Ascending aorta (tissue), 2 donors: ENCODE measurements at places on chromosomes 7 and 10.

- H3K4me1 ChIP-seq = no peaks in the 10 kb centered on the region
- H3K27me3 ChIP-seq = no peaks in the 10 kb centered on the region
- no peak overlapping the region for H3K4me3 ChIP-seq
- H3K27ac ChIP-seq = no peak overlapping the region
- no peaks in the 10 kb centered on the region for H3K36me3 ChIP-seq
These were observed 236.1 kb upstream of the BMPER start for GRCh38 chr7:33669251-33669670.

DNA sequence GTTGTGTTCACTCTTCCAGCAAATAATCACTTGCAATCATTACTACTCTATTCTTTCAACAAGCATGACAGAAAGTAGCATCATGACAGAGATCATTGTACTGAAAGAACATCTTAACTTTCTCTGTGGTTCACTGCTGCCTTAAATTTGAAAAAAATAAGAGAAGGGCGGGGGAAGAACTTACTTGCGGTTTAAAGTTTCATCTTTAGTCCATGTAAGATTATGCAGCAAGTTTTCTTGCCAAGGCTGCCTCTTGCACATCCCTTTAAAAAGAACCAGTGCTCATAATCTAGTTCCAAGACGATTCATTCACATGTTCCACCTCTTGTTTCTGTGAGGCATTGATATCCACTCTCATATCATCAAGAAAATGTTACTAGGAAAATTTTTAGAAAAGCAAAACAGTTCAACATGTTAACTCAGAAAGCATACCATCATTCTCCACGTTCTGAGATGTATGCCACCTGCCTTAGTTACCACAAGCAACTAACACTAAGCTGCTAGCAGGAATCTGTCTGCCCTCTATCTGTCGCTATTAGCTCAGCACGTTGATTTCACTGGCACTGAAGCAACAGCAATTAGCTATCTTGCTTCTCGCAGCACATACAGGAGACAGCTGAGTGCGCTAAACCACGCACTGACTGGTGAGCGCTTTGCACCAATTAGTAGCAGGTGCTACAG is at the start of gene PCDH15:
PCDH15 (minus strand) TSS at position 491 of the 681 bp plus-strand sequence. CDS start 136,969 bp downstream, outside the sequence.
- H3K27me3 ChIP-seq = no peaks in the 10 kb centered on the region
- H3K27ac ChIP-seq = no peak within 1 kb of the TSS
- no peak within 1 kb of the TSS for H3K4me3 ChIP-seq
- H3K4me1 ChIP-seq = no peaks in the 10 kb centered on the region
- no peak for DNase-seq

DNA sequence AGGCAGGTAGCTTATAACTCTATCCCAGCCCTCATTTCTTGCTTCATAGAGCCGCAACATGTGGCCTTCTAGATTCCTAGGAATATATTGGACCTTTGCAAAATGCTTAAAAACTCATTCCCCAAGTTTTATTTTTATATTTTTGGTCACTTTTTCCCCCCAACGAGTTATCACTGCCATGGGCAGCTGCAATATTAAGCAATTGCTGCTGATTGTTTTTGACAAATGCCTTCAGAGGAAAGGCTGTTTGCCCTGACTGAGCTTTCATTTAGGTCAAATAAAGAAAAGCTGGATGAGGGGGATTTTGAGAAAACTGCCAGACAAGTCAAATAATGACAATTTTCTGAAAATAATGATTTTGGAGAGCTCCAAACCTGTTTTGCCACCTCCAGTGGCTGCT is 976.9 kb upstream of the MBL2 start:
- no peaks in the 10 kb centered on the region for H3K27me3 ChIP-seq
- no peaks in the 10 kb centered on the region for H3K36me3 ChIP-seq
- no peak overlapping the region for H3K27ac ChIP-seq
- no peak overlapping the region for H3K4me3 ChIP-seq
- no peaks in the 10 kb centered on the region for H3K4me1 ChIP-seq
- DNase-seq = no peak

GRCh38 chr7:17774248-17774647 is 166.0 kb downstream of the SNX13 start:
- no peak overlapping the region for H3K27ac ChIP-seq
- H3K4me1 ChIP-seq = no peaks in the 10 kb centered on the region
- no peak overlapping the region for H3K4me3 ChIP-seq
- DNase-seq = no peak
- no peaks in the 10 kb centered on the region for H3K36me3 ChIP-seq

- no peaks in the 10 kb centered on the region for H3K36me3 ChIP-seq
- DNase-seq = no peak
- H3K27me3 ChIP-seq = no peaks in the 10 kb centered on the region
- H3K4me3 ChIP-seq = no peak overlapping the region
These were observed 199.5 kb downstream of the GPAM start for GRCh38 chr10:111984057-111984456.

GRCh38 chr10:124896751-124897150 is 45.2 kb upstream of the ZRANB1 start:
- no peak overlapping the region for H3K4me3 ChIP-seq
- H3K27ac ChIP-seq = no peak overlapping the region
- no peak for DNase-seq
- H3K36me3 ChIP-seq = no peaks in the 10 kb centered on the region
- no peaks in the 10 kb centered on the region for H3K4me1 ChIP-seq
- H3K27me3 ChIP-seq = no peaks in the 10 kb centered on the region

DNA sequence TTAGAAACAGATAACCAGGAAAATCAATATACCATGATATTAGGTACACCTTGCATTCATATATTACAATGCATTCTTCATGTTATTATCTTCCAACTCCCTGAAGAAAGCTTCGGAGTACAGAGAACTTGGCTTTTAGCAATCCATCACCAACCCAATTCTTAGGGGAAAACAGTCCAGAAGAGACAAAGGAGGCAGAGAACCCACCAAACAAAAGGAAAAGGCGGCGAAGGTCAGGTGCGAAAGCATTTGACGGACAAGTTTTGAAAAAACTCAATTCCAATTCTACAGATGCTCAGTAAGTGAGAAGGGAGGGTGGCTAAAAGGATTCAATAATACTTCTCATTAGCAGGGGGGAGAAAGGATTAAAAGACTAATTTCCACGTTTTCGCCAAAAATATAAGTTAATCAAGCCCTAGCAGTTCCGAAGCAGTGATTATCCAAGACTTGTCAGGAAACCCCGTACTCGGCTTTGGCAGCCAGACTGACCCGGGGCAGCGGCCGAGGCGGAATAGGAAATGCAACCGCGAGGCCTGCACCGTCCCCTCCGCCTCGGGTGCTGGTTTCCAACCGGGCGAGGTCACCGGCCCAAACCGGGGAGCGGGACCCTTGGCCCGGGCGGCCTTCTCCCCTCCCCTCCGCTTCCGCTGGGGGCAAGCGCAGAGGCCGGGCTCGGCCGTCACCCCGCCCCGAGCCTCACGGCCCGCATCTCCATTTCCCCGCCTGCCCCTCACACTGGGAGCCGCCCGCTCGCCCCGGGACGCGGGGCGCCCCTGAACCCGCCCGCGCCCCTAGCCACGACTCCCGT is 747 bp downstream of the GDI2 start:
- no peaks in the 10 kb centered on the region for H3K4me1 ChIP-seq
- H3K27me3 ChIP-seq = no peaks in the 10 kb centered on the region
- no peak for DNase-seq
- H3K36me3 ChIP-seq = no peaks in the 10 kb centered on the region
- peak overlapping the region; percentile 98 for H3K27ac ChIP-seq
